NCI-H446 (cell line): ENCODE measurements at places on chromosomes 1 and 21.

- DNase-seq: no peak
Measured at GRCh38 chr1:41533016-41533730, 48.7 kb upstream of the EDN2 start.

DNA sequence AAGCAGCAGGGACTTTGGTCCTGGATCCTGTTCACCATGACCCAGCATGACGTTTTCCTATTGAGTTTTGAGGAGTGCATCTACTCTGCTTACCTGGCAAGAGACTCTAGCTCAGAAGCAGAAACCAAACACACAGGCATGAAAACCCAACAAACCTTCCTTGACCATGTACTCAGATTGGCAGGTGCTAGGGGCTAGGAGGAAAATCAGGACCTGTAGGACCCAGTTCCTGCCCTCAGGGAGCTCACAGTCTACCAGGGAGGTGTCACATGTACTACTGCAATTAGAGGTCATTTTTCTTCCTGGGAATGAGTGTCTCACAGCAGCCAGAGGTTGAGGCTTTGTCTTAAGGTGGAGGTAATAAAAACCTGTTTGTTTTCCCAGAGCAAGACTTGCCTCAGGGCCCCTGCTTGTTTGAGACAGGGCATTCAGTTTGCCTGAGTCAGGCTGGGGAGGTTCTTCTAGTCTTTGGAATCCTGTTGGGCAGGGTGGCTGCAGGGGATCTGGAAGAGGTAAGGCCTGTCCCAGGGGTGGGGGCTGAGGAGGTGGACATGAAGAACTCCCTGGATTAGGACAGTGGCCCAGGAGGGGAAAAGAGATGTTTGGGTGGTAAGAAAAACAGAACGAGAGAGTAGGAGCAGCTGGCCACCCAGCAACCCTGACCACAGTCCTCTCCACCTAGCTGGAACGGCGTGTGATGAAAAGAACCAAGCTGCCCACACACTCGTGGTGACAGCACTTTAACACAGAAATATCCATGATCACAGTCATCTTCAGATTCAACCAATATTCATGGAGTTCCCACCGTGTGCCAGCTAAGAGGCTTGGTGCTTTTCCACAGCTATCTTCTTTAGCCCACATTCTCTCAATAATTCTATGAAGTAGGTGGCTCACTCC, 30.8 kb downstream of the IER5 start:
- DNase-seq: no peak

- peak; percentile 55 for DNase-seq
Measured at GRCh38 chr1:15033264-15033663, 120.3 kb upstream of the TMEM51 start.

- DNase-seq: no peak
Measured at GRCh38 chr1:11731691-11732283, 4.1 kb upstream of the AGTRAP start.

GRCh38 chr1:241208910-241209379, 148.1 kb downstream of the RGS7 start:
- DNase-seq: no peak

- DNase-seq: no peak
Measured at GRCh38 chr1:225155555-225155954, 226.1 kb downstream of the DNAH14 start.

DNA sequence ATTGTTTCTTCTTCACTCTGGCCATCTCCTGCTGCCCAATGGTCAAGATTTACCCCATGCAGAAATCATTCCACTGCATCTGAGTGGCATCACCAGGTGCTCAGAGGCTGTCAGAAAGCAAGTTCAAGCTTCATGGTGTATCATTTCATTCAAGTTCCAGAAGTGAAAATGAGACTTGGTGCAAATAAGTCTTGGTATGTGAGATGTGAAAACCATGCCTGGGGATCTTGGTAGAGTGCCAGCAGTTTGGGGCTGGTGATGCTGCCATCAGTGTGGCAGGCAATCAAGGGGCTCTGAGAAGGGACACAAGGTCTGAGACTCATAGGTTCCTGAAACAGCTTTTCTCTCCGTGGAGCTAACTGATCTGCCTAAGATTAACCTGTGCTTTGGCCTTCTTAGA, 52.0 kb downstream of the CD2 start:
- DNase-seq: peak; percentile 19

GRCh38 chr1:118826669-118827068, 161.5 kb downstream of the TBX15 start:
- DNase-seq: no peak

DNA sequence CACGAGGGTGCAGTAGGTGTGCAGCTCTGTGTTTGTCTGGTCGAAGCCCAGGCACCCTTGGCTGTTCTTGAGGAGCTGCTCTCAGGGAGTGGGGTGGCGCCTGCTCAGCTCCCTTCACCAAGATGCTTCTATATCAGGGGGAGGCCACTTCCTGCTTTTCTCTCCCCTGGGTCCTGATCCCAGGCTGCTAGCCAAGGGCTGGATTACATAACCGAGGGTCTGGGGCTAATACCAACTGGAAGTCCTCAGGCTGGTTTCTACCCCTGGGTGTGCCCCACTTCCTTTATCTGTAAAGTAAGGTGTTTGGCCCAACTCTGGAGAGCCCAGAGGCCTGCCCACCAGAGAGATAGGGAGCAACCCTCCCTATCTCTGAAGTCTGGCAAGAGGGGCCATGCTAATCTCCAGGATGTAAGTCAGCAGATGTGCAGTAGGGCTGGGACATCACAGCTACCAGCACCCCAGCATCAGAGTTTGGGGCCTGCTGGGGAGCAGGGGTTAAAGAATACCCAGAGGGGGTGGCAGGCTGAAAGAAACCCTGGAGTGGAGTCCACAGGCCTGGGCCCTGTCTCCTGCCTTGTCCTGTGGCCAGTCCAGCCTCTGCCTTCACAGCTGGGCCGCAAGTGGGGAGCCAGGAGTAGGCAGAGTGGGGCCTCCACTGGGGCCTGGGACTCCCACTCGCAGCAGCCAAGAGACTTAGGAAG, 2.1 kb downstream of the SELENBP1 start:
- no peak for DNase-seq

DNA sequence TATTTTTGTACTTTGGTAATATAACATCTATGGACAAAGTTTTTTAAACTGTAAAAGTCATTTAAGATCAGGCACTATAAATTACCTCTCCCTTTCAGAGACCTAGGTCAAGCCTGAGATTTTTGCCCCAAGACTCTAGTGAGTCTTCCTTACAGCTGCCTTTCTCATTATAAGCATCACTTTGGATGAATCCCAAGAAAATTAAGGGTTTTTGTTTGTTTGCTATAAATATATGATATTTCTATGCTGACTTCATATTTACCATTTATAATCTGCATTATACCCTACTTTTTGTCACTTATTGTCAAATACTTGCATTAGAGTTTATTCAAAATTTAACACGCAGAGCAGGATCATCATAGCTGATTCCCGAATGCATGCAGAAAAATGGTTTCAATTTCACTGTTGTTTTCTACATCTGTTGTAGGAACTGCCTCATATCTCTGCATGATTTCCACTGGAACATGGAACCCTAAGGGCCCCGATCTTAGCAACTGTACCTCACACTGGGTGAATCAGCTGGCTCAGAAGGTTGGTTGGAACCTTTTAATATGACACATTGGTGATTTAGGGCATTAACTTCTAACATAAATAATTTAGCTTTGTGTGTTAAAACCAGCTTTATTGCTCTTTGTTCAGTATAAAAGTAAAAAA, 150.0 kb downstream of the ADGRL2 start:
- no peak for DNase-seq

- no peak for DNase-seq
Measured at GRCh38 chr1:3092530-3092929, 23.5 kb downstream of the PRDM16 start.

GRCh38 chr1:63868268-63868781, 94.5 kb downstream of the ROR1 start:
- DNase-seq: no peak

DNA sequence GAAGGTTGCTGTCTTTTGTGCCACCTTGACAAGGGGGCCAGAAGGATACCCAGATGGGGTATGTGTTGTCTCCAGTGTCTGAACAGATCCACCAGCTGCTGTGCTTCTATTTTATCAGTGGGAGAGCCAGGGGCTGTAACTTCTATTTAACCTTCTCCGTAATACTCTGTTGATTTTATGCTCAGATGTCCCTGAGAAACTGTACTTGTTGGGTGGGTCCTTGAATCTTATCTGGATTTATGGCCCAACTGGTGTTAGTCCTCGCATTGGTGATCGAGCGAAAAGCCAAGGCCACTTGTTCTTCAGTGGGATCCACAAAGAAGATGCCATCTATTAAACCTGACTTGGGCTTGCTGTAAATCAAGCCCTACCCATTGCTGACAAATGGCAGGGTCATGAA, 56.4 kb downstream of the ST6GALNAC3 start:
- no peak for DNase-seq

DNA sequence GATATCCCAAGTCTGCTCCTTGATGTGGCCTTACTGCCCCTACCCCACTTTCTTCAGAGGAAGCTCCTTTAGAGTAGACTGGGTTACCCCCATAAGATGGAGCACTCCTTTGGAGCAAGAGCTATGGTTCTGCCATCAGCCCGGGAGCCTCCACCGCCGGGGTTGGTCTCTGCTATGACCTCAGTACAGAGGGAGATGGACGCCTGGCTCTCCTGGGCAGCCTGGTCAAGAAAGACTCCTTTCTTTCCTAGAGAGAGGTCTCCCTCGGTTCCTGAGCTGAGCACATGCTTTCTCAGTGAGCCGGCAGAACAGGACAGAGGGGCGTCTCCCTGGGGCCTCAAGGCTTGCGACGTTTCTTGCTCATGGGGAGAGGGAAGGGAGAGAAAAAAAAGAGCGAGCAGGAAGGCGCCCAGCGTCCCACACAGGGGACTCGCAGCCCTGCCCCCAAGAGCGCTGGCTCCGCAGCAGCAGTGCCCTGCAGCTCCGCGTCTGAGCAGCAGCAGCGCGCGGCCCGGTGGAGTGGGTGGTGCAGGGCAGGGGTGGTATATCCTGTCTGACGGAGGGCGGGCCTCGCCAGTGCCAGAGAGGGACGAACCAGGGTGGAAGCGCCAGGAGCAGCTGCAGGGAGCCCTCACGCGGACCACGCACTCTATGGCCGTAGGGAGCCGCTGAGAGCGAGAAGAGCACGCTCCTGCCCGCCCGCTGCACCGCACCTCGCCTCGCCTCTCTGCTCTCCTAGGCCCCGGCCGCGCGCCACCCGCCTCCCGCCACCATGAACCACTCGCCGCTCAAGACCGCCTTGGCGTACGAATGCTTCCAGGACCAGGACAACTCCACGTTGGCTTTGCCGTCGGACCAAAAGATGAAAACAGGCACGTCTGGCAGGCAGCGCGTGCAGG, at the start of gene PKP1:
TSS of gene PKP1 (plus strand) at position 576 of the 899 bp plus-strand sequence. CDS start at position 773, 197 bp downstream.
- no peak for DNase-seq

- DNase-seq: no peak
Measured at GRCh38 chr1:163055005-163055404, 14.2 kb upstream of the RGS4 start.

DNA sequence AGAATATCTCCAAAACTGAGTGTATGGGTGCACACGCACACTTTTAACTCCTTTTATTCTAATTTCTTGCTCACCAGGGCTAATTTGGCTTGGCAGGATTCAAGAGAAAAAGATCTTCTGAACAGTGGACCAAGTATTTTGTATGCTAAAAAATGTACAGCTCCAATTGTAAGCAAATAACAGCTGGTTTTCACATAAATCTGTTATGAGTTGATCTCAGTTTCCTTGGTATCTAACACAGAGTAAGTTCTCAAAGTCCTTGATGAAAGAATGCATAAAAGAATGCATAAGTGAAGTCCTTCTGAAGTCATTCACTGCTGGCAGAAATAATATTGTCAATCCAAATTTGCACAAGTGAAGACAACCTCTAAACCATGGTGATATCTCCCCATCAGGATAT, 213.0 kb downstream of the OMA1 start:
- no peak for DNase-seq

DNA sequence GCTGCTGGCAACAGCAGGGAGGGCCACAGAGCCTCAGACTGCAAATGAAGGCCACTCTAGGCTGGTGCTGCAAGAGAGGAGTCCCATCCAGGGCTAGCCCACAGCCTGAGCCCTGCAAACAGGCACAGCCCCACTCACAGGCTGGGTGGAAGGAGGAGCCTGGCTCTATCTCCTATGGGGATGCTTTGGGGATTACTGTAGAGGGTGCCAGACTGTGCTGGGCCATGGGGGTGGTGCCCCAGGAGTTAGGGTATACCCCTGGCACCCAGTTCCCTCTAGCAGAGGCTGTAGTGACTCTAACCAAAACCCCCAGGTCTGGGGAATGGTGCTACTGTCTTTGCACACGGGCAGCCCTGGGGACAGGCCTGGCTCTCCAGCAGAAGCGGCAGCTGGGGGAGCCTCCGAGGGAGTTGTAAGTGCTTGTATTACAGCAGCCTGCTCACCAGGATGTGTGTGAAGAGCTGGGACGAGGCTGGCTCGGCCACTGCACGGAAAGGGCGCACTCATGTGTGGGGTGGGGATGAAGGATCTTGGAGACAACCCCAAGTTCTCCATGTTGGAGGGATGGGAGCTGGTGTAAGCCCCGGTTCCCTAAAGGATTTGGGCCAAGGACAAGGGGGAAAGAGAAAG, 23.4 kb upstream of the EVA1B start:
- no peak for DNase-seq
